Endothelial cell of umbilical vein (primary cell): ENCODE measurements at places on chromosomes 3 and 15. TPM values are rescaled to one million over a fixed set of nuclear protein-coding genes. Genes with fewer than 3 reads are reported as not detected.

- H3K27me3 ChIP-seq, result no peaks in the 10 kb centered on the region
- H3K36me3 ChIP-seq, result no peaks in the 10 kb centered on the region
- H3K4me1 ChIP-seq, result no peaks in the 10 kb centered on the region
- H3K4me3 ChIP-seq, result no peak overlapping the region
- no peak overlapping the region for H3K27ac ChIP-seq
These were observed 28.2 kb downstream of the GRAMD2A start for GRCh38 chr15:72169236-72169920.

GRCh38 chr15:100330221-100330620, 11.6 kb downstream of the ADAMTS17 start:
- DNase-seq, result no peak
- no peak overlapping the region for H3K4me3 ChIP-seq
- H3K27ac ChIP-seq, result no peak overlapping the region
- no peaks in the 10 kb centered on the region for H3K36me3 ChIP-seq
- no peaks in the 10 kb centered on the region for H3K4me1 ChIP-seq

DNA sequence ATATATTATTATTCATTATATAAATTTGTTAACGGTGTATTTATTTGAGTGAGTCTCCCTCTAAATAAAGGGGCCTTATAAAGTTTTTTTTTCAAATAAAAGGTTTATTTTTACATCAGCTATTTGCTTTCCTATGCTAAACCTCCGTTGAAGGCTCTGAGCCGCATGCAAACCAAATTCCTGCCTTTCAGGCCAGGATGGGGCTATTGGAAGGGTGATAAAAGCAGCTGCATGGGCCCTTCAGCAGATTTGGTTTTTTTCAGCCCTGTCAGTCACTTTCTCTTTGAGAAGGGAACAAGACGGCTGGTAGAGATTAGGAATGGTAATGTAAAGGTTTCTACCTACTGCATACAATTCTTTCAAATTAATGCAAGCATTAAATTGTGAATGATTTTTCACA, 244.2 kb downstream of the WNT5A start:
- no peak overlapping the region for H3K27ac ChIP-seq
- DNase-seq, result no peak
- H3K4me3 ChIP-seq, result no peak overlapping the region
- no peaks in the 10 kb centered on the region for H3K36me3 ChIP-seq
- H3K4me1 ChIP-seq, result no peaks in the 10 kb centered on the region
- no peaks in the 10 kb centered on the region for H3K27me3 ChIP-seq

- no peaks in the 10 kb centered on the region for H3K36me3 ChIP-seq
- DNase-seq, result peak; percentile 87
- peak overlapping the region; percentile 88 for H3K27ac ChIP-seq
- peaks cover 66% of the 10 kb centered on the region for H3K4me1 ChIP-seq
These were observed 48.0 kb upstream of the RAB6B start for GRCh38 chr3:133943639-133944141.

DNA sequence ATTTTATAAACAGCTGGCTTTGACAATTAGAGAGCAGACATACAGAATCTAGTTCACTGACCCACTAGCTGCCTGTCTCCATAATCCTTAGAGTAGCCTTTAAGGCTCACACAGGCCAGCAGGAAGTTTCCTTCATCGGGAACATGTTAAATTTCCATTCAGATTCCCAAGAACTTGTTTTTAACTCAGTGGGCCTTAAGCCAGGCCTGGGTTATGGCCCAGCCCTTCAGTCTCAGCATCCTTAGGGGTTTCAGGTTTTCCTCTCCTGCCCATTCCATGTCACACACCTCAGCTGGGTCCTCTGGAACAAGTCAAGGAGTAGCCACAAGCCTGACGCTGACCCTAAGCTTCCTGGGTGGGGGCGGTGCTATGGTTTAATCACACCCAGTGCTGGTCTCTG, 15.0 kb downstream of the CDAN1 start:
- H3K4me1 ChIP-seq, result no peaks in the 10 kb centered on the region
- peaks cover 18% of the 10 kb centered on the region for H3K36me3 ChIP-seq
- H3K4me3 ChIP-seq, result no peak overlapping the region
- no peak overlapping the region for H3K27ac ChIP-seq

- no peak overlapping the region for H3K27ac ChIP-seq
- no peaks in the 10 kb centered on the region for H3K27me3 ChIP-seq
- H3K4me1 ChIP-seq, result no peaks in the 10 kb centered on the region
- no peak overlapping the region for H3K4me3 ChIP-seq
- peak; percentile 64 for DNase-seq
- no peaks in the 10 kb centered on the region for H3K36me3 ChIP-seq
These were observed 105.5 kb downstream of the NLGN1 start for GRCh38 chr3:173502983-173503568.

DNA sequence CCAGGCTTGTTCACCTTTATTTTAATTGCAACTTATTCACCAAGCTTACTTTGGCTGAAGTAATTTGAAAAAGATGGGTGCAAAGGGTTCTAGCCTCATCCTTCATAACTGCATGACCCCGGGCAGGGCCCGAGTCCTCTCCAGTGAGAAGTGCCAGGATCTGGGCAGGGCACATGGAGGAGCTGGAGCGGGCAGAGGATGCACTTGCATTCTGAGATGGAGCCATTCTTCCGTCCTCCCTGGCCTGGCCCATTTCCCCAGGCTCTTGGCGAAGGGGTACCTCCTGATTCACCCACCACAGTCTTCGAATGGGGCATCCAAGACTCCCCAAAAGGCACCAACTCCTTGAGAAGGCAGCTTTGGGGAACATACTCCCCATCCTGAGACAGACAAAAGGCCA, 22.5 kb upstream of the PLXND1 start:
- DNase-seq, result no peak
- peaks cover 37% of the 10 kb centered on the region for H3K4me1 ChIP-seq
- no peaks in the 10 kb centered on the region for H3K36me3 ChIP-seq
- no peak overlapping the region for H3K4me3 ChIP-seq

- peak overlapping the region; percentile 70 for H3K27ac ChIP-seq
- peak; percentile 77 for DNase-seq
- H3K4me1 ChIP-seq, result peaks cover 42% of the 10 kb centered on the region
- no peaks in the 10 kb centered on the region for H3K27me3 ChIP-seq
- H3K4me3 ChIP-seq, result no peak overlapping the region
These were observed 116.0 kb upstream of the GADL1 start for GRCh38 chr3:31010491-31010890.

- H3K4me3 ChIP-seq, result no peak overlapping the region
- DNase-seq, result no peak
- no peak overlapping the region for H3K27ac ChIP-seq
These were observed 54.3 kb downstream of the GSK3B start for GRCh38 chr3:120039642-120040610.

DNA sequence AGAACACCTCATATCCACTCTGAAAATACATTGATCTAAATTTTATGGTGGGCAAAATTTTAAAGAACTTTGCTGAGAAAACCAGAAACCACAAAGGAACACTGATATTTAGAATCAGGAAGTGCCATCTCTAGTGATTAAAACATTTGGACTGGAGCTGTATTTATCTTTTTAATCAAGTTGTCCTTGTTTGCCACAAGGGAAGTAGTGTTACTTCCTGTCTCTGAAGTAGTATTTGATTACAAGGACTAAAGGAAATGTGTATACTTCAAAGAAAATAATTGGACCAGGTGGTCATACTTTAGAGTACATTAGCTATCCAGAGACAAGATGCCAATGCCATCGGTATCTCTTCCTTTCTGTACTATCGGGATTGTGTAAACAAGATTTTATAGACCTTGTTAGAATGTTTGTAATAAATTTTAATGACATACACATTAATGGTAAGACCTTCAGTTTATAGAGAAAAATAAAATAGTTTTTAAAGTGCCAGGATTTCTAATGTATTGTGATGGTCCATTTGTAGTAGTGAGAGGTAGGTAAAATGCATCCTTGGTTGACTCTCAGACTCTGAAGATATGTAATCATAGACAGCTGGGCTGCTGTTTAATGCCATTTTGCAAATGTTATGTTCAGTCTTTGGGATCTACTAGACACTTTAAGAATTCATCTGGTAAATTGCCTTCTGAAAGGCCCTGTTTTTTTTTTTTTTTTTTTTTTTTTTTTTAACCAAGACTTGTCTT, 131.9 kb downstream of the B3GALNT1 start:
- no peak overlapping the region for H3K27ac ChIP-seq
- DNase-seq, result peak; percentile 50
- H3K27me3 ChIP-seq, result no peaks in the 10 kb centered on the region
- no peaks in the 10 kb centered on the region for H3K36me3 ChIP-seq
- peaks cover 10% of the 10 kb centered on the region for H3K4me1 ChIP-seq

- no peaks in the 10 kb centered on the region for H3K36me3 ChIP-seq
- no peaks in the 10 kb centered on the region for H3K27me3 ChIP-seq
- no peak overlapping the region for H3K4me3 ChIP-seq
- H3K4me1 ChIP-seq, result no peaks in the 10 kb centered on the region
- H3K27ac ChIP-seq, result no peak overlapping the region
These were observed 232.7 kb downstream of the IGSF11 start for GRCh38 chr3:118801899-118802298.

GRCh38 chr3:177787279-177788041, 590.2 kb upstream of the TBL1XR1 start:
- no peak for DNase-seq
- H3K4me3 ChIP-seq, result no peak overlapping the region
- no peak overlapping the region for H3K27ac ChIP-seq
- H3K27me3 ChIP-seq, result no peaks in the 10 kb centered on the region

- no peak overlapping the region for H3K27ac ChIP-seq
- no peak for DNase-seq
- no peak overlapping the region for H3K4me3 ChIP-seq
- peaks cover 7% of the 10 kb centered on the region for H3K27me3 ChIP-seq
- no peaks in the 10 kb centered on the region for H3K36me3 ChIP-seq
These were observed 28.2 kb downstream of the CLEC3B start for GRCh38 chr3:45054196-45054857.

DNA sequence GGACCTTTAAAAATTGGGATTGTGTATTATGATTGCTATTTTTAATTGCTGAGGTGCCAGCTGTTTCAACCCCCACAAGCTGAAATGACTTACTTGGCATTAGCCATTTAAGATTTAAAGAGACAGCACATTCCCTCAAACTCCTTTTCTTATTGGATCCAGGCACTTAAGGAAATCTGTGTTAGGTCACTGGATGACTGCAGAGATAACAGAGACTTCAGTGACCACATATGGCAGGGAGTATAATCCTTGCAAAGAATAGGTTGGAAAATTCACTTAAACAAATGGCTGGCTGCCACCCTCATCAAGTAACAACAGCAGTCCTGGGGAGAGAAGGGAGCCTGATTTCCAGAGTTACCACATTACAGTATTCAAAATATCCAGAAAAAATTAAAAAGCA, 66.6 kb downstream of the SLMAP start:
- no peaks in the 10 kb centered on the region for H3K27me3 ChIP-seq
- H3K36me3 ChIP-seq, result no peaks in the 10 kb centered on the region
- H3K4me3 ChIP-seq, result no peak overlapping the region
- DNase-seq, result no peak
- no peaks in the 10 kb centered on the region for H3K4me1 ChIP-seq

DNA sequence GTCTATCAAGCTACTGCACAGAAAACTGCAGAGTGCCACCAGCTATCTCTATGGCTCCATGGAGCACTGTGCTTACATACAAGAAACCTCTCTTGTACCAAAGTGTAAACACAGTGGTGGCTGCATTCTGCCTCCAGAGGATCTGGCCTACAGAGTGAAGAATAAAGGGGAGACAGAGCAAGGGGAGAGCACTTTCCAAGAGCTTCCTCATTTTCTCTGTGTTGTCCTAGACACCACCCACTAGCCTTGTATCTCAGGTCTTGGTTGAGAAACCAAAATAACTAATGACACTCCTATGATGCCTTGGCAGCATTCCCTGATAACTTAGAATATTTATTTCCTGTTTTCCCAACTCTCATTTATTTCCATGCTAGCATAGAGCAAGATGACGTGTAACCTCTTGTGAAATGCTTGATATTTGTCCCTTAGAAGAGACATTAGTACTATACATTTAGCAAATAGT, 56.9 kb upstream of the PHLDB2 start:
- peak; percentile 58 for DNase-seq
- peaks cover 3% of the 10 kb centered on the region for H3K4me1 ChIP-seq
- H3K36me3 ChIP-seq, result no peaks in the 10 kb centered on the region

- H3K36me3 ChIP-seq, result no peaks in the 10 kb centered on the region
- DNase-seq, result no peak
- no peak overlapping the region for H3K4me3 ChIP-seq
- H3K27ac ChIP-seq, result no peak overlapping the region
These were observed 229.9 kb downstream of the CHST2 start for GRCh38 chr3:143349455-143349854.

GRCh38 chr3:14370720-14371572, 31.5 kb upstream of the SLC6A6 start:
- H3K36me3 ChIP-seq, result no peaks in the 10 kb centered on the region
- H3K27me3 ChIP-seq, result no peaks in the 10 kb centered on the region
- H3K27ac ChIP-seq, result no peak overlapping the region
- no peak for DNase-seq
- peaks cover 4% of the 10 kb centered on the region for H3K4me1 ChIP-seq

DNA sequence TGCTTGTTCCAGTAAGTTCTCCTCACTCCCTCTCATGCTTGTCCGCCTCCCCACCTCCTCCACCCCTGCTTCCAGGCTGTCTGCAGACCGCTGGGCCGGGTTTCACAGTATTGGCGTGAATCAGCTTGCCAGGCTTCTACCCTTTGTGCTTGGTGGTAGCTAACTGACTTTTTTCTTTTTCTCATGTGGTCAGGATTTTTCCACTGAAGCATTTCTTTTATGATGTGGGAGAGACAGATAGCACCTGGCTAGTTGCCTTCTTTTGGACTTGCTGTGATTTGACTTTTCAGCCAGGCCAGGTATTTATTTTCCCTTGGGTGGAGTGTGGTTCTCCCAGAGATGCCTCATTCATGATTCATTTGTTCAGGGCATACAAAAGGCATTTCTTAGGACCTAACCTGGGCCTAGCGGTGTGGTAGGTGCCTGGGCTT, 60.6 kb downstream of the ST6GAL1 start:
- H3K27ac ChIP-seq, result no peak overlapping the region
- no peaks in the 10 kb centered on the region for H3K4me1 ChIP-seq
- no peak for DNase-seq
- no peaks in the 10 kb centered on the region for H3K36me3 ChIP-seq
- no peaks in the 10 kb centered on the region for H3K27me3 ChIP-seq

DNA sequence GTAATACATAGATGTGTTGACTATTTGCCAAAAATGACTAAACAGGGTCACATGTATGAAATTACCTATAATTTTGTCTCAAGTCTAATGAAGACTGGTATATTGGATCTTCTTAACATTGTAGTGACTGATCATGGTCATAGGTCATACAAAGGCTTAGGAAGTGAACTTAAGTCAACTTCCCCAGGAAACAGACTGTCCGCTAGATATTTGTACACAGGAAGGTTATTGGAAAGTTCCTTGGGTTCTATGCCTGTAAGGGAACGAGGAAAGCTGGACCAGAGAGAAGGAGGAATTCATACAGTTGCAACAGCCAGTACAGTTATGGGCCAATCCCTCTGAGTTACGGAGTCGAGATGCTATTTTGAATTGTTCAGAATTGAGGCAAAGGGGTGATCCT, 462.0 kb upstream of the THRB start:
- no peaks in the 10 kb centered on the region for H3K27me3 ChIP-seq
- peaks cover 2% of the 10 kb centered on the region for H3K4me1 ChIP-seq
- peak; percentile 14 for DNase-seq
- no peaks in the 10 kb centered on the region for H3K36me3 ChIP-seq
- no peak overlapping the region for H3K27ac ChIP-seq
- no peak overlapping the region for H3K4me3 ChIP-seq

Gene GHSR
- not detected in 2 replicates for total RNA-seq

Gene CFAP20DC
- 1.9 and 2.1 TPM in 2 replicates for total RNA-seq

Gene TM4SF1
- total RNA-seq, result 559 and 619 TPM in 2 replicates

Gene SAMD7
- not detected in 2 replicates for total RNA-seq

Gene GOLGA8R
- total RNA-seq, result 2.0 and 2.2 TPM in 2 replicates
